ENCODE measurements at places on chromosomes 2 and 18.

- DNase-seq, result no peak
These were observed 2.8 kb downstream of the SLC30A6 start for GRCh38 chr2:32168513-32168912.

DNA sequence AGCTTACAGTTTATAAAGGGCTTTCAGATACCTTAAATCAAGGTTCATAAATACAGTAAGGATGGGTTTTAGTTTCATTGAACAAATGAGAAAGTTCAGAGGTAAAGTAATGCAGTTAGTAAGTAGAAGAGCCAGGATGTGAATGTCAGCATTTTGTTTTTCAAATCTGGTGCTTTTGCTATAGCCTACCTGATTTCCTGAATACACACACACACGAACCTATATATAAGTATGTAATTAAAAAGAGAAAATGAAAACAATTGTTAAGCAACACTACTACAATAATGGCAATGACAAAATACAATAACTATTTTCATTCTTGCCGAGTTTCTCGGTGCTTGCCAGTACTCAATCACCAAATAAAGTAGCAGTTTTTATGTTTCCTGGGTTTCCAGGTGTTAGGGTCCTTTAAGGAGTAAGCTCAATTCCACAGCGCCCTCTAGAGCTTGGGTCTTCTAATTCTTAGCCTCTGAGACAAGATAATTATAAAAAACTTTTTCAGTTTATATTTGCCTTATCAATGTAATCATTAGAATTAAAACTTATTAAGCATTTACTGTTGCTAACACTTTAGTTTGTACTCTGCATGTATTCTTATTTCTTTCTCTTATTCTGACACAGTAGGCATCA is 512.9 kb upstream of the ACVR2A start:
- peak; percentile 48 for DNase-seq

- DNase-seq, result no peak
These were observed 23.5 kb downstream of the GPR35 start for GRCh38 chr2:240648650-240649275.

GRCh38 chr2:126518196-126518595 is 137.8 kb upstream of the GYPC start:
- DNase-seq, result no peak

GRCh38 chr2:22734373-22735045 is 650.5 kb upstream of the KLHL29 start:
- no peak for DNase-seq

- no peak for DNase-seq
These were observed 48.7 kb downstream of the SOWAHC start for GRCh38 chr2:109662889-109663288.

DNA sequence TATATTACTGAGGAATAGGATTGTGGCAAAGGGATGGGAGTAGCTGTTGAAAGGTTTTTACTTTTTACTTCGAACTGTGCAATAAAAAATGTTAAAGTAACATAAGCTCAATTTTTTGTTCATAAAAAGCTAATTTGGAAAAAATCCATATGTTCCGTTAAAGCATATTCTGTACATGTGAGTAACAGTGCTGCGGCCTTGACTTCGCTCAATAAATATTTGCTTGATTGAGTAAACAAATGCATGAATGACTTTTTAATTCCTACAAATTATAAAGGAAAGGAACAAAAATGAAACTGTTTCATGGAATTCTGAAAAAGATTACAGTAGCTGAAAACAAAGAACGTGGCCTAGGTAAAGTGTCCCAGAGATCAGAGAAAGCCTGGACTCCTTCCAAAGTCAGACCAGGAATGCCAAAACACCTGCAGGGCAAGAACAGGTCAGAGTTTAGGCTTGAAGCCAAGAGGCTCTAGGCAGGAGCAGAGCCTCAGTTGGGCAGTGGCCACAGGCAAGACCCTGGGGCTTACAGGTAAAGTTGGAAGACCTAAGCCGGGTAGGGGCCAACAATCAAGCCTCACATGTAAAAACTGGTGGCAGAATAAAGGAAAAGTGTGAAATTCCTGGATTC is 44.3 kb upstream of the FIGN start:
- DNase-seq, result no peak

DNA sequence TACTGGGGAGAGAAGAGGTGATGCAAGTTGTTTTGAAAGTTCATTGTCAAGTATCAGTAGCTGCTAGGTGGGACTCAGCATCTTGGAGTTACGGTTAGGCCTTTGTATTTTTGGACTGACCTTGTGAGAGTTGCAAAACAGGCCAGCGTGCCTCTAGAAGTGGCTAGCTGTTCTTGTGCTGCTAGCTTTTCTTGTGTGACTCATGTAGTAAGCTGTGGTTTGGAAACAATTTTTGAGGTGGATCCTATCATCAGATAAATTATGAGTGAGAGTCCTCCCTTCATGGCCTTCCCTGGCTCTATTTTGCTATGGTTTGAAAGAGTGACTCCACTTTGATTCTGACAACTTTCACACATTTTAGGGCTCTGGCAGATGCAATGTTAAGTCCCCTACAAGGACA is 409.2 kb upstream of the HS6ST1 start:
- peak; percentile 84 for DNase-seq

DNA sequence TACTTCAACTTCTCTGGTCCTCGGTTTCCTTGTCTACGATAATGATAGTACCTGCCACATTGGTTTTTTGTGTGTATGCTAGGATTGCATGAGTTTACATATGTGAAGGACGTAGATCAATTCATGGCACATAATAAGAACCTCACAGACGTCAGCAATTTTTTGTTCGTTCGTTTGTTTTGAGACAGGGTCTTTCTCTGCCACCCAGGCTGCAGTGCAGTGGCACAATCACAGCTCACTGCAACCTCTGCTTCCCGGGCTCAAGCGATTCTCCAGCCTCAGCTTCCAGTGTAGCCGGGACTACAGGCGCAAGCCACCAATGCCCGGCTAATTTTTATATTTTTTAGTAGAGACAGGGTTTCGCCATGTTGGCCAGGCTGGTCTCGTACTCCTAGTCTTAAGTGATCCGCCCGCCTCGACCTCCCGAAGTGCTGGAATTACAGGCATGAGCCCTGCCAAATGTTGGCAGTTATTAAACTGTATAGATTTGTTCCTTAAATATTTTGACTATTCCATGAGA is 756 bp upstream of the SLC35F5 start:
- no peak for DNase-seq

DNA sequence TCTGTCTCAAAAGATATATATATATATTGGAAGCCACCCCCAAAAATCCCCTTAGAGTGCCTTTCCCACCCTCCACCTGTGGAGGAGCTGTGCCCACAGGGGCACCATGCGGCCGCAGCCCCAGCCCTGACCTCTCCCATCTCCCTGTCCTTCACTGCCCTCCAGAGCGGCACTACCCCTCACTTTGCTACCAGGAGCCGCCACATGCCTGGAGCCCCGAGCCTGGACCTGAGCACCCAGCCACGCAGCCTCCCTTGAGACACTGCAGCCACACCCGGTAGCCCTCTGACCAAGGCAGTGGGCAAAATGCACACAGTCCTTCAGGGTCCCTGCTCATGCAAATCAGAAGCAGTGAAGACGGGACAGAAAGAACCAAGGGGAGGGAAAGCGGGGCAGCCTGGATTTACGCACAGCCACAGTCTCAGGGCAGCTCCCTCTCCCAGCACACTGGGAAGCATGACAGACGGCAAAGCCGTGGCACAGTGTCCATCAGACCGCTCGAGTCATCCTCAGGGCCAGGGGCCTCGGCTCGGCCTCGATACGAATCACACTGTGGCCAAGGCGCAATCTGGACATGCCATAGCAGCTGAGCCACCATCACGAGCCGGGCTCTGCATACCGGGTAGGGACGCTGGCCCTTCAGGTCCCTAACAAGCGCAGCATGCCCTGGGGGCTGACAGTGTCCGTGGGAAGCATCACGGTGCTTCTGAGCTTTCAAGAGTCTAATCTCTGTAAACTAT is 10.1 kb downstream of the HDAC4 start:
- no peak for DNase-seq

GRCh38 chr2:1002350-1002749 is 51.7 kb downstream of the SNTG2 start:
- DNase-seq, result no peak

- no peak for DNase-seq
These were observed 252.5 kb upstream of the SP5 start for GRCh38 chr2:170462433-170463205.

GRCh38 chr2:237904831-237905599 is 45.6 kb downstream of the RAMP1 start:
- DNase-seq, result peak; percentile 74

DNA sequence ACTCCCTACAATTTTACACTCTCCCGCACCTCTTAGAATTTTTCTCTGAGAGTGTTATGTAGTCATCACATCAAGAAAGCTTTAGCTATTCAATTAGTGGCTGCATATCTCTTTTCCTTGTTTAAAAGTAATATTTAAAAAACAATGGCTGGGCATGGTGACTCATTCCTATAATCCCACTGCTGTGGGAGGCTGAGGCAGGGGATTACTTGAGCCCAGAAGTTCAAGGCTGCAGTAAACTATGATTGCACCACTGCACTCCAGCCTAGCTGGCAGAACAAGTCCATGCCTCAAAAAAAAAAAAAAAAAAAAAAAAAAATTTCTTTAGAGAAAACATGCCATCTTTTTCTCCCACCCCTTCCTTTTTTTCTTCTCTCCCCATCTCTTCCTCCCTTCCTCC is 44.3 kb downstream of the AQP4 start:
- DNase-seq, result no peak

DNA sequence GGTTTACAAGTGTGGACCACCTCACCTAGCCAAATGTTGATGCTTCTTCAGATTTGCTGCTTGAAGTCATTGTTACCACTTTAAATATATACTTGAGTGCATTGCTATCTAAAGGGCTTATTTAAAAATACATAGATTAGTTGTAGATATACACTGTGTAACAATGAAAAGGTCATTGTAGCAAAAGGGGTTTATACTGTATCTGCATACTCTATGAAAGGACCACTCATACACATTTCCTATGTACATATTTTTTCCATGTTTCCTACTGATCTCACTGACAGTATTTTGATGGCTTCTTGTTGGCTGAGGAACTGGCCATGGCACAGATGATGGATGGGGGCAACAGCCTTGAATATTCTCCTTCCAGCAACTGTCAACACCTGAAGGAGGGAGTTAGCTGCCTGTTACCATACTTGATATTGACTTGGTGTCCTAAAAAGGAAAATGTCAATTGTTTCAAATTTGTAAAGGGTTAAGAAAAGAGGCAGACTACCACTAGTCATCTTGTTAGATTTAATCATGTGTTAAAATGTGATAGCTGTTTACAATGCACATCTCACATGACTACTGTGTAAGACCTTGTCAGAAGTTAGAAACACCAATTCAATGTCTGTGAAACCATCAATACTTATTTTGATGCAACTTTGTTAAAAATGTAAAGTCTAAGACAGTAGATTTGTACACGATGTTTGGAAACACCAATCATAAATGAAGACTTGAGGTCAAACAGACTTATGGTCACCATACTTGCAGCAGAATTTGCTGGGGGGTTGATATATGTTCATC is 33.5 kb downstream of the RAB10 start:
- DNase-seq, result no peak

- no peak for DNase-seq
These were observed 30.5 kb upstream of the EHBP1 start for GRCh38 chr2:62675062-62675461.

- DNase-seq, result no peak
These were observed 33.6 kb downstream of the TWIST2 start for GRCh38 chr2:238881353-238882081.

DNA sequence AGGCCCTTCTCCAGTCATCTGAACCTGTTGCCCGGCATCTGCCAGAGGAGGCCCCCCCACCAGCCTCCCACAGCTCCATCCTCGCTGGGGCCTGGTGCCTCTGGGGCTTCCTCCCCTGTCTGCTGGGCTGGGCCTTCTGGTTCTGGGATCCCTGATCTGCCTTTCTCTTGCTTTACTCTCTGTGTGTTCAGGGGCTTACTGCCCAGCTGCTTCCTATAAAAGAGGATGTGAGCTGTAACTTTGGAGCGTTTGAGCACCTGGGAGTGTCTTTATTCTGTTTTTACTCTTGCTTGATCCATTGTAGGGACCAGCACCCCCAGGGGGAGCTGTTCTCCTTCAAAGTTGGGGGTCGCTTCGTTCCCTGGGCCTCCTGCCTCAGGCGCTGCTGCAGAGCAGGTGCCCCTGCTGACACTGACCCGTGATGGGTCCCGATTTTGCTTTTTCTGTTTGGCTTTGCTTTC is 23.1 kb upstream of the FAHD2A start:
- DNase-seq, result no peak

DNA sequence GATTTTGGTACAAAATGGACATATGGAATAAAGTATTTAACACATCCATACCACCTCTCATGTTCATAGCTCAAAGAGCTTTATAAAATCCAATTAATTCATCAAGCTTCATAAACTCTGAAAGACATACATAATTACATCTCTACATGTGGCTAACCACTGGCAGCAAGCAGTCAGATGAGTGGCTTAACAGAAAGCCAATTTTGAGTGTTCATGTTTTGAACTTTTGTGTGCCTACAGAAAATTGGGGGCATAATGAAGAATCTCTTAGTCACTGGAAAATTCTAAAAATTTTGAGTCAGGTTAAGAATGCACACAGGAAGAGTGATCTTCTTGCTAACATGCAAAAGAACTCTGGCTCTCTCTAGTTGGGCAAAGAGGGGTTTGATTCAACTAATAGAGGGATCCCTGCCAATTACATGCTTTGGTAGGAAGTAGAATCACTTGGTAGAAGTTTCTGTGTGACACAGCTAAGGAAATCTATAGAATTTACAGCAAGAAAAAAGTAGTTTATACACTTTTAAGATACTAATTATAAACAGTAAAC is 287.4 kb downstream of the NOL4 start:
- DNase-seq, result no peak

GRCh38 chr2:57542081-57542480 is 504.5 kb upstream of the VRK2 start:
- no peak for DNase-seq

All from astrocyte of the hippocampus (primary cell).